ENCODE measurements at places on chromosomes 7 and 10.

DNA sequence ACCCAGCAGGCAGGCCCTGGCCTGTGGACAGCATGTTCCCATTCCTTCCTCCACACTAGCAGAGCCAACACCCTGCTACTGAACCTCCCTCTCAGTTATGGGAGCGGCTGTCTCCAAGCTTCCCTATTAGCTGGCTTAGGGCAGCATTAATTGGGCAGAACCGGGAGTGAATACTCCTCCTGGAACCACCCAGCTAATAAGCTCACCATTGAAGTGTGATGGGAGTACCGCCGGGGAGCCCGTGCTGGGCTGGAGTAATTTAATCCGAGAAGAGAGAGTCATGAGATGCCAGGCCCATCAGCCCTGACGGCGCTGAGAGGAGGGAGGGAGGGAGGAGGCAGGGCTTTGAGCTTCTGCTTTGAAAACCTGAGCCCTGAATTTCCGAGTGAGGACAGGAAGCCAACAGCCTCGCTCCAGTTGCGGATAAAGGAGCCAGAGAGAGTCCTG lies 31.8 kb upstream of the ELFN1 start:
- no peak for DNase-seq

DNA sequence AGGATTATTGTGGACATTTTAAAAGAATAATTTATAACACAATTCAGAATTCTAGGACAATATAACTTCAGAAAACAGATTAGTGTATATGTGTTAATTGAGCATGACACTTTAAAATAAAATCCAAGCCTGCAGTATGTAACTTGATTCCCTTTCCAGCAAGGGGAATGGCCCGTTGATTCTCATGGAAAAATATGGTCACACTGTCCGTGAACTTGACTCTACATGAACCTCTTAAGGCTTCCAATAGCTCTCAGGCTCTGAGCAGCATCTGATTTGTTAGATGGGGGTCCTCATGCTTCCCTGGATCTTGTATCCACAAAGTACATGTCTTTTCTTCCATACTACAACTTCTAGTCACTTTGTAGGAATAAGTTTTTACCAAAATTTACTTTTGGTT lies 85.5 kb upstream of the AKR1E2 start:
- DNase-seq = no peak

DNA sequence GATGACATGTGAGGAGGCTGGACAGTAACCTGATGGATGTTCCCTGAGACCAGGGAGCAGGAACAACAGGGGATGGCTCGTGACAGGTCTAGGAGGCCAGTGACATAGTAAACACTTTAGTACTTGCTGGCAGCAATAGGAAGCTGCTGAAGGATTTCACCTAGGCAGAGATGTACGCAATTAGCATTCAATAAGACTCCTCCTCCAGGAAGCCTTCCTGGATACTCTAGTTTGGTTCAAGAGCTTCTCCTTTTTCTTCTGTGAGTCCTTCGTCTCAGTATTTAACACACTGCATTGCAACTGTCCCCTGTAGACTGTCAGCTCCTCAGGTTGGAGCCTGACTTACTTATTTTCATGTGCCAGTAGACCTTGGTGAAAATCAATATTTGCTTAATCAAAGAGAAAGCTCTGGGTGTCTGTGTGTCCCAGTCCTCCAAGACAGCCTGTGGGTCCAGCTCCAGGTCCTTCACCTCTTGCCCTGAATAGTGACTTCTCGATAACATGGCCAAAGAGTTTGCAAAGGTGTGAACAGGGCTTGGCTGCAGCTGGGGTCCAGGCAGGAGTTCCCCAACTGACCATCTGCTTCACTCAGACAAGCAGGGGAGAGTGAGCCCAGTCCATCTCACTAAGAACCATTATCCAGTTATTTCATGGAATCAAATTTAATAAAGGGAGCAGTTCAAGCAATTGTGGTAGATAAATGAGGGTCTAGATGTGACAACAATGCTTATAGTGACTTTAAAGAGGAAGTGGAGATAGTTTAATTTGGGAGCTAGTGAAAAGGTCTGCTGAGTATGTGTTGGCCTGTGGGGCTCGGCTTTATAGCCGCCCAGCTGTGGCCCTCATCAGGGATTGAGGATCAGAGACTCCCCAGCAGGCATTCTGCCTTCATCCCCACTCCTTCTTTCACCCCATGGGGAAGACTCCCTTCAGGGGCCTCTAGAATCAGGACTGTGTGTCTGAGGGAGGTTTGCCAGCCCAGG lies 9.4 kb downstream of the TMEM273 start:
- no peak for DNase-seq

DNA sequence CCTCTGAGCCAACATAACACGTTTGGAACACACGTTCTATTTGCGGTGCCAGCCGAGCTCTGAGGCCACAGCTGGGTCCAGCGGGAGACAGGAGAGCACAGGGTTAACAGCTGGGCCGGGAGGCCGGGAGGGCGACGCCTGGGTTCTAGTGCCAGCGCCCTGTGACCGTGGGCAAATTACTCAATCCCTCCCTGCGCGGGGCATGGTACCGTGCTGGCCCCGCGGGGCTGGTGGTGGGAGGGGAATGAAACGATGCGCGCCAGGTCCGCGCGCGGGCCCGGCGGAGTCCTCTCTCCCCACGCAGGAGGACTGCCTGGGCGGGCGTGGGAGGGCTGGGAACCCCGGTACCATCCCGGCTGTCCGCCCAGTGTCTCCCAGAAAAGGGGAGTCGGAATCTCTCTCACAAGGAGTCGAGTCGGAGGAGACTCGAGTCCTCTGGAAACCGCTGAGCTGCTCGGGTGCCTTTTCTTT lies 30.4 kb downstream of the LEP start:
- no peak for DNase-seq

DNA sequence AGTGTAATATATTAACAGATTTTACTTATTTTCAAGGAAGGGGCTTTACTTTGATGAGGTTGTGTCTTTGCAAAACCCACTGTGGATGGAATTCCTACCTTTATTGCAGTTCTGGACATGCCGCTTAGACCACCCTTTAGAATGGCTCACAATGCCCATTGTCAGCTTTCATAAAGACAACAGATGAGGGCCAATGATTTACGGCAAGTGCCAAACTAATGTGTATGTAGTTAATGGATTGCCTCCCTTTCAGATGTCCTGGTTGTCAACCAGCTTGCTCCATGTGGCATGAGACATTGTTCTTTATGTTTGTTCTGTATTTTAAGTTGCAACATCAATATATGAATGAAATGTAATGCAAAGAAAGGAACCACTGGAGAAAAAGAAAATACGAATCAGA lies 35.0 kb upstream of the ELMO1 start:
- no peak for DNase-seq

GRCh38 chr10:103552856-103553742 lies 59.6 kb downstream of the NEURL1 start:
- DNase-seq = no peak

DNA sequence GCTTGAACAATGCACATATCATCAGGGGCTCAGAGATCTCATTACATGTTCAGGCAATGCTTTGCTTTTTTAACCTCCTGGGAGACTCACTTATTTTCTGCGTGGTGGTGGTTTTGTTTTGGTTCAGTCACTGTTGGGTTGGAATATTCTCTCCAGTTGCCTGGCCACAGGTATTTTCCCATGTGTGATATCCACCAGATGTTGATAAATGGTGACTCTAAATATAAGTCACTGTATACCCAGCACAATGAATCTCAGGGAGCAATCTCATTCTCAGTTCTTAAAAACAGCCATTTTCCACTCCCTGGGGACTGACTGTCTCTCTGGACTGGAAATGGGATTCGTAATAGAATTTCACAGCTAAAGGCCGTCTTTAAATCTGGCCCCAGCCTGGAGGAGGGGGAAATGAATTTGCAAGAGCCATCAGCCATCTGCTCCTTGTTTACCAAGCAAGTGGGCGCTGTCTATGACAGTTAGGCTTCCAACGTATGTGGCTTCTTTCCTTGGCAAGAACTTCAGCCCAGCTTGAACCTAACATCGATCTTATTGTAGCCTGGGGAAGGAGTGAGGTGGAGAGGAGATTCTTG lies 1106.2 kb downstream of the NRG3 start:
- no peak for DNase-seq

- DNase-seq = no peak
Observed at GRCh38 chr7:44268671-44269070, 56.7 kb downstream of the CAMK2B start.

GRCh38 chr10:89468191-89468965 lies 54.0 kb downstream of the IFIT5 start:
- DNase-seq = no peak

DNA sequence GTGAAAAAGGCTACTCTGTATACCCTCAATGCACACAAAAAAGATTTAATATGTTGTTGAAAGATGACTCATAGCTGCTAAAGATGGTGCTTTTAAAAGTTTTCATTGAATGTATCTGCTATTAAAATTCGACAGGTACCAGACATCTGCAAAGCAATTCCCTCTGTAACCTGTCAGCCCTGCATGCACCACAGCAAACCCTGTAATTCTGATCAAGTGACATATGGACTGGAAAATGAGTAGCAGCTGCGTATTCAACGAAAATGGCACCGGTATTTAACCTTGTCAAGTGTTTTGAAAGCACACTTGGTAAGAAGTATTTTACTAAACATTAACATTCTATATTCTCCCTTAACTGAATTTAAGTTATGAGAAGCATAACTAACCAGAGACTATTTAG lies 58.2 kb upstream of the PTPRN2 start:
- DNase-seq = no peak

GRCh38 chr10:53983431-53983830 lies 817.6 kb downstream of the PCDH15 start:
- DNase-seq = no peak
